ENCODE measurements at places on chromosomes 5 and 9. TPM values are rescaled to one million over a fixed set of nuclear protein-coding genes. Genes with fewer than 3 reads are reported as not detected.
A peak's percentile ranks its signal among the peaks of the same experiment; 100 is the strongest.

The GOLM1 gene
- total RNA-seq: 36.6 TPM

The ENG gene
- 20.2 TPM for total RNA-seq

The ACER2 gene
- total RNA-seq: 5.3 TPM

The SAXO1 gene
- total RNA-seq: not detected

DNA sequence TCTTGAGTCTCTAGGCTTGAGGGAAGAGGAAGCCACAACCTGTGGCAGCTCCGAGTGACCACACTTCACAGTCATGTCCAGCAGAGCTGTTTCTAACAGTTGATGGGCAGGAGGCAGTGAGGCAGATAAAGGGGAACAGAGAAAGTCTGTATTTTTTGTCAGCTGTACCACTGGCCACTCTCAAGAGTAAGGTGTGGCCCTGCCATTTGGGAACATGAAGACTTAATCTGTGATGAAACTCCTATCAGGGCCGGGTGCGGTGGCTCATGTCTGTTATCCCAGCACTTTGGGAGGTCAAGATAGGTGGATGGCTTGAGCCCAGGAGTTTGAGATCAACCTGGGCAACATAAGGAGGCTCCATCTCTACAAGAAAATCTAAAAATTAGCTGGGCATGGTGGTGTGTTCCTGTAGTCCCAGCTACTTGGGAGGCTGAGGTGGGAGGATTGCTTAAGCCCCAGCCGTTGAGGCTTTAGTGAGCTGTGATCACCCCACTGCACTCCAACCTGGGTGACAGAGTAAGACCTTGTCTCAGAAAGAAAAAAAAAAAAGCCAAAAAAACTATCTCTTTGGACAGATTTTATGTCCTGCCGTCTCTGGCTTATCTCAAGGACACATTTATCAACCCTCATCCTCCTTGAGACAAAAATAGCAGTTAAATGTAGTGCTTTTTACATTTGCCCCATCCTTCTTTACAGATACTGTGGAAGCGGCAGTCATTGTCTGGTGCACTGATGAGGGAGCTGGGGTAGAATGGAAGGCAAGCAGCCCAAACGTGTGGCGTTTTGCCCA is 11.9 kb upstream of the COL15A1 start:
- no peak for DNase-seq

GRCh38 chr9:127123064-127123890 is 842 bp upstream of the ANGPTL2 start:
- DNase-seq: peak; percentile 59

DNA sequence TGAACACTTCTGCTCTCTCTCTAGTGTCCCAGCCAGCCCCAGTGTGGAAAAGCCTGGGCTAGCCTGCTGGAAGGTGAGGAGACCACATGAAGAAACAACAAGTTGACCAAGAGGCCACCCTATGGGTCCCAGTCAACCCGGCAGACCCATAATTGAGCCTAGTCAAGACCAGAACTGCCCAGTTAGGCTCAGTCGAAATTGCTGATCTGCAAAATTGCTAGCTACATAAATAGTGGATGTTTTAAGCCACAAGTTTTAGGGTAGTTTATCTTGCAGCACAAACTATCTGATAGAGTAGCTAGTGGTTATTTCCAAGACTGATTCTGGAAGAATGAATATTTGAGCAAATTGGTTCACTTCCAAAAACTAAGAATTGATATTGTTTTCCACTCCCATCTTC is 82.3 kb upstream of the CCDC112 start:
- DNase-seq: no peak

DNA sequence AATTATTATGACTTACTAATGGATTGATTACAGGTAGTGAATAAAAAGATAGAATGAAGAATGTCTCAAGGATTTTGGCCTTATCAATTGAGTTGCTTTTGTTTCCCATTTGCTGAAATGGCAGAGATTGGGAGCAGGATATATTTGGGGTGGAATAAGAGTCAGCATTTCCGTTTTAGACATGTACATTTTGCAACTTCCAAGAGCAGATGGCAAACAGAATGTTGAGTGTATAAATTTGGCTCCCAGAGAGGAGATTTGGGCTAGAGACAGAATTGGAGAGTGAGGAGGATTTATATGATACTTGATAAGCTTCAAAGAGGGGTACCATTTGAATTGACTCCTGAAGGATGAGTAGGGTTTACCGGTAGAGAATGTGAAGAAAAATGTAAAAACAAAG is 437.9 kb upstream of the PAPPA start:
- no peak for DNase-seq

DNA sequence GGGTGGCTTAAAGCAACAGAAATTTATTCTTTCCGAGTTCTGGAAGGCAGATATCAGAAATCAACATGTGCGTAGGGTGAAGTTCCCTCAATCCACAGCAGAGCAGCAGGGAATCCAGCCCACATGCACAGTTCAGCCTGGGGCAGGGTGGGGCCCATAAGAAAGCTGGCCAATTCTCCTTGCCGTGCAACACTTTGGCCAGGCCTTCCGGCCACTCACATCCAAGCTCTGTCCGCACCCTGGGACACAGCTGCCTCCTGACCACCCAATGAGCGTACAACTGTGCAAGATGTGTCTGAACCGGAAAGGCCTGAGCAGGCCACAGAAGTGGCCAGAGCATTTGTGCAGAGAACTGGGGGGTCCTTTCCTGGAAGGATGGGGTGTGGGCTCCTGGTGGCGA is 274.9 kb downstream of the GADD45G start:
- DNase-seq: peak; percentile 12

- no peak for DNase-seq
Measured at GRCh38 chr5:137583129-137583528, 84.0 kb upstream of the SPOCK1 start.

DNA sequence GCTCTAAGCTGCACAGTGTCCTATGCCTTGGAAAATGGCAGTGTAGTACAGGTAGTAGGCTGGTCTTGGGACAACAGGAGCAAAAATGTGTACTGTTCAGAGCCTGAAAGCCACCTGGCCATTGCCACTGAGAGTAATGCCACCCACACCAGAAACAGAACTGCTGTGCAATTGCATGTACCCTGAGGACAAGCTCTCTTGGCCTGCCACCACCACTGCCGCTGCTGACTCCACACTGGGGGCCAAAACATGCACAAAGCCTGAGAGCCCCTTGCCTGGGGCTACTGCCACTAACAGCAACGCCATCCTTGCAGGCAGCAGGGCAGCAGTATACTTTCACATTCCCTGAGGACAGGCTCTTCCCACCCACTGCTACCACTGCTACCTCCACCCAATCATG is 251.9 kb upstream of the CDH12 start:
- DNase-seq: no peak

DNA sequence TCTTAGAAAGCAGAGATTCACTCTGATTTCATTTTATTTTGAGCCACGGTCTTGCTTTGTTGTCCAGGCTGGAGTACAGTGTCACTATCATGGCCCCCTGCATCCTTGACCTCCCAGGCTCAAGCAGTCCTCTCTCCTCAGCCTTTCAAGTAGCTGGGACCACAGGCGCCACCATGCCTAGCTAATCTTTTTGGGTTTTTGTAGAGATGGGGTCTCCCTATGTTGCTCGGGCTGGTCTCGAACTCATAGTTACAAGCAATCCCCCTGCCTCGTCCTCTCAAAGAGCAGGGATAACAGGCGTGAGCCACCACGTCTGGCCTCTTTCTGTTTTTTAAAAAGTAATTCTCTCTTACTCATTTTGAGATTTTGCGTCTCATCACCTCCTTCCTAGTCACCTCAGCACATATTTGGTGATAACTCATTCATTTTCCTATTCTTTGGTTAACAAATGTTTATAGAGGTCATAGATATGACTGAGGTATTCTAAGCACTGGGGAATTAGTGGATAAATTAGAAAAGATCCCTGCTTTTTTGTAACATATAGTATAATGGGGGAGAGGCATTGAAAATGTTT is 10.8 kb upstream of the DCP2 start:
- no peak for DNase-seq

DNA sequence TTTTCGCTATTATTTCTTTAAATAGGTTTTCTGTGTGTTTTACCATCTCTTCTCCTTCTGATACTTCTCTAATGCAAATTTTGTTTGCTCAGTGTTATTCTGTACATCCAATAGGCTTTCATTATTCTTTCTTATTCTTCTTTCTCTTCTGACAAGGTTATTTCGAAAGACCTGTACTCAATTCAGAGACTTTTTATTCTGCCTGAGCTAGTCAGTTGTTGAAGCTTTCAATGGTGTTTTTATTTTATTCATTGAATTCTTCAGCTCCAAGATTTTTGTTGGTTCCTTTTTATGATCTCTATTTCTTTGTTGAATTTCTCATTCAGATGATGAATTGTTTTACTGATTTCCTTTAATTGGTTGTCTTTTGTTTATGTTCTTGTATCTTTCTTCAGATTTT is 706.2 kb downstream of the NR2F1-AS1 start:
- DNase-seq: no peak

DNA sequence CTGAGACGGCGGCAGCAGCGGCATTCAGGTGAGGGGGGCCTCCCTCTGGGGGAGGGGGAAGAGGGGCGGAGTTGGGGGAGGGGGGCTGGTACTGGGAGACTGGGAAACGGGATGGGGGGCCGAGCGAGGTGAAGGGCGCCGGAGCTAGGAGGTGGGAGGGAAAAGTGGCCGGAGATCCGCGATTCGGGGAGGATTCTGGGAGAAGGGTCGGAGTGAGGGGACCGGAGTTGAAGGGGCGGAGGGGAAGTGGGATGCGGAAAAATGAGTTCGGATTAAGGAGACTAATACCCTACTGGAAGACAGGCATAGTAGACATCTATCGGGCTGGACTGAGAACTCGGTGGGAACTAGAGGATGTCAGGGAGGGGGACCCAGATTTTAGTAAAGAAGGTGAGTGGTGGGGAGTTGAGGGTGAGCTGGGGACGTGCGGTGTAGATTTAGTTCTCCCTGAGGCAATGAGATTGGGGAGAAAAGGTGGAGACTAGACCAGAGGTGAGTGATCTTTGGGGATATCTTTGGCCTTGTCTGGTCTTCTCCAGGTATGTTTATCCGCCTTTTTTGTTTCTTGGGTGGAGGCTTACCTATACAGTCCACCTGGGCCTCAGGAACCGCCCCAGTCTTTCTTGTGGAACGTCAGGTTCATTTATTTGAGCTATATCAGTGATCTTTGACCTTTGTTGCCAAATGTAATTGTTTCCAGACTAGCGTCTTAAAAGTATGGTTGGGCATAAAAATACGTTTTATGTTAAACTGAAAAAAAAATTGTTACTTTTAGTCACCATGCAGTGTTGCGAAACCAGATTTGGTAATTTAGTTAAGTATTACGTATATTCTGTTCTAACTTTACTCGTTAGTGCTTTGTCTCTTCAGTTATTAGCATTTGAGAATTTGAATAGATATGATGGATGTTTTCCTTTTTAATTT is 632 bp downstream of the UBAP1 start:
- DNase-seq: peak; percentile 42

- no peak for DNase-seq
Measured at GRCh38 chr5:134100283-134101091, 14.0 kb upstream of the TCF7 start.

DNA sequence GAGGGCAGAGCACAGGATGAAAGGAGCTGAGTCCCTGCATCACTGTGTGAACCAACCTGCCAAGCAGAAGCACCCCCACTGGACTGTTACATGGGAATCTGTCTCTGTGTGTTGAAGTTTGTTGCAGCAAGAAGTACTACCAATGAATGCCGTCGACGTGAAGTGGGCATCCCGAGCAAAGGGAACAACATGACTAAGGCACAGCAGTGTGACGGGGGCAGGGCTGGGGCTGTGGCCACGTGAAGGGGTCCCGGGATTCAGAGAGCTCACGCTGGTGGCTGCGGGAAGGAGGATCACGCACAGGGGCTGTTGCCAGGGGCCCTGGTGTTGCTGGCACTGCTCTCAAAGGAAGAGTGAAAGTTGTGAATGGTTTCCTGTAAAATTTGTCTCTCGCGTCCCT is 27.5 kb upstream of the GABBR2 start:
- DNase-seq: no peak

DNA sequence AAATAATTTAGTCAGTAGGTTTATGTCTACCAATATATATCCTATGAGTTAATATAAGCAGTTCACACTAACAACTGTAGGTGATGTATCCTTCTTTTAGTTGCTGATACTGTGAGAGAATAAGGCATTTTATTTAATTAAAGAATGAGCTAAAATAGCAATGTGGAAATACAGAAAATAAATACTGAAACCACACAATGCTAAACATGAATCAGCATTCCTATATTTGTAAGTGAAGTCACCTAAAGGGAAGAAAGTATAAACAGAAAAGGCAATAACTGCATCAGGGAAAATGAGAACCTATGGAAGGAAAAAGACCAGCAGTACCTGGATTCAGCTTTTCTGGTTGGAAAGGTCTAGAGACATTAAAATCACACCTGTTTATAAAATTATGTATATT is 336.0 kb downstream of the PDE4D start:
- DNase-seq: no peak

DNA sequence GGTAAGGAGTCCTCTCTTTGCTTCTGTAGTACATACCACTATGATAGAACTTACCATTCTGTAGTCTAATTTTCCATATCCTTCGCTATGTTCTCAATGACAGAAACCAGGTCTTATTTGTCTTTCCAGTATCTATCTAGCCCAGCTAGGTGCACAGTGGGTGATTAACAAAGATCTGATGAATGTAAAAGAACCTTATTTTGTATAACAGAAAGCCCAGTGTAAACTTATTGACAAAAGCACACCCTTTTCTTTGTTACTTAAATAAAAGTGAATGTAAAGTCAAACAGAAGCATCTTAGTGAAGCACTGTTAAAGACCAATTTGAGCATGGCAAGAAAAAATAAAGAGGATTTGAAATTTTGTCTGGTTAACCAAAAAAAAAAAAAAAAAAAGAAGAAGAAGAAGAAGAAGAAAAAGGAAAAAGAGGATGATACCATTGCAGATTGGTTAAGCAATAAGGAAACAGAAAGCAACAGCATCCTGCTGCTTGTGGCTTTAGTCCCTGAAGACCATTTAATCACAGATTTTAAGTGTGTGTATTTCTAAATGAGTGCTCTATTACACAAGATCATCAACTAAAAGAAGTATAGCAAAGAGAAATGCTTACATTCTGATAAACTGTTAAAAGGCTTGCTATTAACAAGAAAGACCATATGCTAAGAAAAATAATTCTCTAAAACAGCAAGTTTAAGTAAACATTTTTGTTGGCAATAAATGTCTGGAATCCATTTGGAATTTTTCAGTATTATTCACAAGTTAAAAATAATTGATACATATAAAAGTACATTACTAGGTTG is 21.2 kb downstream of the MEGF9 start:
- DNase-seq: no peak

- no peak for DNase-seq
Measured at GRCh38 chr9:20996809-20997208, 34.6 kb downstream of the HACD4 start.

All from body of pancreas (tissue), 4 donors.